Activated T-helper 2 cell treated with anti-CD3 and anti-CD28 coated beads, Interferon-gamma antibody, Interleukin-2, Interleukin-4, amounts not matched to agents 10 μg/mL and 5 μg/mL and 100 μg/mL, durations not matched to agents 14 hours and 24 hours and 36 hours (primary cell): ENCODE measurements at places on chromosomes 2 and 18.

DNA sequence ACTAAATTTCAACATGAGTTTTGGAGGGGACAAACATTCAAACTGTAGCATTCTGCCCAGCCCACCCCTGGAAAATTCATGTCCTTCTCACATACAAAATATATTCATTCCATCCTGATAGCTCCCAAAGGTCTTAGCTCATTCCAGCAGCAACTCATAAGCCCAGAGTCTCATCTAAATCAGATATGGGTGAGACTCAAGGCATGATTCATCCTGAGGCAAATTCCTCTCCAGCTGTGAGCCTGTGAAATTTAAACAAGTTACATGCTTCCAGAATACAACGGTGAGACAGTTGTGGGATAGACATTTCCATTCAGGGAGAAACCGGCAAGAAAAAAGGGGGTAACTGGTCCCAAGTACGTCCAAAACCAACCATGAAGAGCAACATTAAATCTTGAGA is 43.5 kb upstream of the FAHD2A start:
- H3K27me3 ChIP-seq, result peaks cover 5% of the 10 kb centered on the region
- no peak for DNase-seq
- H3K27ac ChIP-seq, result no peak overlapping the region
- no peaks in the 10 kb centered on the region for H3K36me3 ChIP-seq
- H3K4me3 ChIP-seq, result no peak overlapping the region

DNA sequence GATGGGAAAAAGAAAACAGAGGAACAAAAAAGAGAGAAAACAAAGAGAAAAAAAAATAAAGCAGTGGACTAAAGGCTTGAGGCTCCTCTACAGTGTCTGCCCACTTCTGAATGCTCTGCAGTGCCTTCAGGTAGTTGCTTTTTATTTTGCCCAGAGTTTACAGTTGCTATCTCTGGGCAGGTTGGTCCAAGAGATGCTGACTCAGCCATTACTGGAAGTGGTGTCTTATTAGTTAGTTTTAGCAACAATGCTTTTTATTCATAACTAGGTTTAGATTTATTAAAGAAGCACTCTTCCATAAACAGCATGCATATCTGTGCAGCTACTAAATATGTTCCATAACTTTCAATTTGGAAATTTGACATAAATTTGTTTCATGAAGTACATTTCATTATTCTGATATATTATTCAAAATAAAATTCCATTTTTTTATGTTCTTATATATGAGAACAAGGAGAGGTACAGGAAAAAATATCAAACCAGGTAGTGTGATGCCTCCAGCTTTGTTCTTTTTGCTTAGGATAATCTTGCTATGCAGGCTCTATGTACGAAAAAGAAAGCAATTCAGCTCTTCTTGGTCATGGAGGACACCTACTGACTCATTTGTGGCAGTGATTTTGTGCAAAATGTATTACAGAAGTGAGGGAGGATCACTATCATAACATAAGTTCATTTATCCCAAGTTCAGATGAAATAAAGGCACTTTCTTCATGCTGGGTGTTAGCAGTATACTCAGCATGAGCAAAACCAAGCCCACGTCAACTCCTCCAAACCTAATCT is 69.5 kb downstream of the RPIA start:
- H3K36me3 ChIP-seq, result peaks cover 25% of the 10 kb centered on the region
- H3K4me3 ChIP-seq, result no peak overlapping the region
- no peak overlapping the region for H3K27ac ChIP-seq

DNA sequence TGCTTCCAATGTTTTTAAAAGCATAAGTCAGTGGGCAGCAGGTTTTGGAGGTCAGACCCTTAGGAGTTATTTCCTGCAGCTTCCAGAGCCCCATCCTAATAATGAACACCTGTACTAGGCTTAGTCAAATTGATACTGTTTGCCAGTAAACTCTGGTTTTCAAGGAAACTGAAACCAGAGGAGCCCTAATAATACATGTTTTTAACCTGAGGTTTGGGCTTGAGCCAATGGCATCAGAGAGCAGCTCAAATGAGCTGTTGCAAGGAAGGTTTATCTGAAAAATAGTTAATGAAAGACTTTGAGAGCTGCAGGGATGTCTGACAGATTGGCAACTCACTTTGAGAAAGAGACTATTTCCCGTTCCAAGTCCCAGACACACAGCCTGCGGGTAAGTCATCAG is 54.6 kb downstream of the DCC start:
- no peaks in the 10 kb centered on the region for H3K36me3 ChIP-seq
- H3K27me3 ChIP-seq, result no peaks in the 10 kb centered on the region
- DNase-seq, result no peak
- no peak overlapping the region for H3K4me3 ChIP-seq

- no peaks in the 10 kb centered on the region for H3K27me3 ChIP-seq
- H3K36me3 ChIP-seq, result peaks cover 33% of the 10 kb centered on the region
- H3K4me1 ChIP-seq, result peaks cover 34% of the 10 kb centered on the region
- peak overlapping the region; percentile 91 for H3K27ac ChIP-seq
- DNase-seq, result peak; percentile 71
- H3K4me3 ChIP-seq, result peak overlapping the region; percentile 9
Measured at GRCh38 chr2:171416009-171416926, 17.5 kb downstream of the METTL8 start.
